AG08395 (cell line): ENCODE measurements at places on chromosomes 11 and 22.

DNA sequence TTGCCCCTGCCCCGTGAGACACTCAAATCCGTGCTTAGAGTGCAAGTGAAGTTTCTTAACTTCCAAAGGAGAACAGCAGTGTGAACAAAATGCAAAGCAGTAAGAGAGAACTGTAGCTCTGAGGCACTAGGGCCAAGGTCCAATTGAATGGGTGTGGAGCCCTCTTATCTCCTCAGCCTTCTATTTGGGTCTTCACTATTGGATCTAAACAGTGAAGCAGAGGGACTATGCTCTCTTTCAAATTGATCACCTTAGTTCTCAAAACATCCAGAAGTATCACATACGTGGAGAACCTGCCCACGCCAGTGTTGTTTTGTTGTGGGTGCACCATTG, 49.6 kb downstream of the C22orf31 start:
- DNase-seq: no peak

GRCh38 chr11:121473064-121473777, 20.5 kb upstream of the SORL1-AS1 start:
- DNase-seq: peak; percentile 35

- no peak for DNase-seq
Measured at GRCh38 chr11:36123336-36124101, 165.7 kb downstream of the COMMD9 start.

DNA sequence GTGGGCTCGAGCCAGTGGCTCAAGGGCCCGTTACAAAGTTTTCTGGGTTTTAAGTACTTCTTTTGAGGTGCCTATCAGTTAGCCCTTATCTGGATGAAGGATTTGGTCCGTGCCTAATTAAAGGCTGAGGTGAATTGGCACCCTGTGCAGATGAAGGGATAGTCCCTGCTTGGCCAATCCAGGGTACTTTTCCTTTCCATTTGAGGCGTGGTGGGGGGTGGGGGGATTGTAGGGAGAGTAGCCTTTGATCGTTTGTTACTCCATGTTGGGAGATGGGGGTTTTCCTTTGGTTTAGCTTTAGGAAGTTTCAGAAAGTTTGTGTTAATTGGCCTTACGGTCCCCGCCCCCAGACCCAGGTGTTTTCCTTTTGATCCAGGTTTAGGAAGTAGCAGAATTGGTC, 170.8 kb downstream of the DDX10 start:
- DNase-seq: no peak

- no peak for DNase-seq
Measured at GRCh38 chr11:18790883-18791206, 753 bp downstream of the PTPN5 start.

DNA sequence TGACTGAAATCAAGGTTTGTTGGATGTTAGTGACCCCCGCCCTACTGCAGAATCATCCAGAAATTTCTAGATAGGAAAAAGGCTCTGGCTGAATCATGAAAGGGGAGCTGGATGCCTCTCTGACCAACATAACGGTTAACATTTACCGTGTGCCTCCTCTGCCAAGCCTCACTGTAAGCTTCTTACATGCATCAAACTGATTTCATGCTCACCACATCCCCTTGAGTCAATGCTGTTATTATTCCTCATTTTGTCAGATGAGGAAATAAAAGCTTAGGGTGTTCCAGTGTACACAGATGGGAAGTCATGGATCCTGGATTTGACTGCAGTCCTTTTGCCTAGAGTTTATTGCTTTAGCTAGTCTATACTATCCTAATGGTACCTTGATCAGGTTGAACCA, 5.9 kb upstream of the HMOX1 start:
- peak; percentile 20 for DNase-seq

DNA sequence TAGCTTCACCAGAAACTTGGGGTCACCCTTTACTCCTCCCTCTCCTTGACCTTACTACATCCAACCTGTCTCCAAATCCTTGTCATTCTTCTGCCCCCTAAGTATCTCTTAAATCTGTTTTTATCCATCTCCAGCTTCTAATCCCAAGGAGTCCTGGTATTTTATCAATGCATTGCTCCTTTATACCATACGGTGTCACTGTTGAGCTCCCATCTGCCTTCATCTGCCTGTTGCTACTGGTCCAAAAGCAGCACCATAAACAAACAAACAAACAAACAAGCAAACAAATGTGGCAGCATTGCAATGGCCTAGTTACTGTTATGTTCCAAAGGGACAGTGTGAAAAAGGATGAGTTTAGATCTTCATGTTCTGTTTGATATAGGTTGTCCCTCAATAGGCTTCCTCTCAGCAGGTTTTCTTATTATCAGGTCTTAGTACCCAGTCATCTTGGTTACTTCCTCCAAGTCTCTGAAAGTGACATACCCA, 34.2 kb downstream of the DNHD1 start:
- peak; percentile 79 for DNase-seq

- no peak for DNase-seq
Measured at GRCh38 chr11:18540207-18541009, 13.7 kb upstream of the TSG101 start.

- DNase-seq: no peak
Measured at GRCh38 chr11:111423250-111423615, 44.2 kb upstream of the POU2AF1 start.

DNA sequence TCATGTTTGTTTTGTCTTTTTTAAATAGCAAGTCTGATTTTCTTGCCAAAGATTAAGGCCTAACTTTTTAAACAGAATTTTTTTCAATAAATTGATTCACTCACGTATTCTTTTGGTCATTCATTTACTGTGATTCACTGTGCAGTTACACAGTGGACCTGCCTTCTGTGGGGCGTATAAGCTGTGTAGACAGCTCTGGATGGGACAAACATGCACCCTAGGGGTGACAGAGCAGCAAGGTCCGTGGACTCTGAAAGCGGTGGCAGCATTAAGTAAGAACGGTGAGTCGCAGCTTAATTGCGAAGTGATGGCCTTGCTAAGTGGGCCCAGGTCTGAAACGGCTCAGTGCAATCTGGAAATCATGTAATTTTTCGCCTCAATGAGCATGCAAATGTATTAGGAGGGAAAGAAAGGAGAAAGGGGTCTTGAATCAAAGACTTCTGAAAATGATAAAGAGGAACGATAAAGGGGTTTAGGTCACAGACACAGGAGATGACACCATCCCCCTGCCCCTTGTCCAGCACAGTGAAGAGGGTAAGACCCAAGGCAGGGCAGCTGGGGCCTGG, 113.1 kb downstream of the SPATA19 start:
- no peak for DNase-seq

GRCh38 chr11:105989124-105989523, 32.9 kb downstream of the MSANTD4 start:
- no peak for DNase-seq

- peak; percentile 49 for DNase-seq
Measured at GRCh38 chr11:11425806-11426205, 72.8 kb upstream of the CSNK2A3 start.

DNA sequence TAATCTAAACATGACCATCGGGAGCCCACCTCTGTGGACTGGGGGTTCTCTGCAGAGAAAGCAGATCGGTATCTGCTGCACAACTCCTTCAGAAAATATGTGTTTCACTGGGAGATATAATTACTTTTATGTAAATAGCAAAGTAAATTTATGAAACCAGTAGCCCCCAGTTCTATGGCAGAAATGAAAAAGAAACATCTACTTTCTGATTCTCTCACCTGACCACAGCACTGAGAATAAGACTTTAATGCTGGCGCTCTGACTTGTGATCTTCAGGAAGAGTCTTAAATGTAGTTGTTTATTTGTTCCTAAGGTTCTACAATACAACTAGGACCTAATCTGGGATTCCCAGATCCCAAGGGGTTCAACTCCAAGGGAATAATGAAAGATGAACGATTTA, 518.0 kb downstream of the DLG2 start:
- DNase-seq: no peak

GRCh38 chr11:16468735-16469453, 112.5 kb upstream of the SOX6 start:
- no peak for DNase-seq

DNA sequence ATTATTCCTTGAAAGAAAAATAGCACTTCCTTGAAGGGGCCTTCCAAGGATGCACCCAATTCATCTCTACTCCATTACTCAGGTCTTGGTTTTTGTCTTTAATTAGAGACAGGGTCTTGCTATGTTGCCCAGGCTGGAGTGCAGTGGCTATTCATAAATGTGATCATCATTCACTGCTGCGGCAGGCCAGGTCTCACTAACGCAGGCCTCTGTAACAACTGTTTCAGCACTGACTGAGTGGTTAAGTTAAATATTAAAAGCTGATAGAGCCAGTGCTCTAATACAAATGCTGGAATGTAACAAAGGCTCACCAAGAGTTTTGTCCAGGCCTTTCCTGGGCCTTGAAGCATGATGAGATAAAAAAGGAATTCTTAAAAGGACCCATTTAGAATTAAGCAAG, 61.4 kb upstream of the GNAZ start:
- DNase-seq: no peak

DNA sequence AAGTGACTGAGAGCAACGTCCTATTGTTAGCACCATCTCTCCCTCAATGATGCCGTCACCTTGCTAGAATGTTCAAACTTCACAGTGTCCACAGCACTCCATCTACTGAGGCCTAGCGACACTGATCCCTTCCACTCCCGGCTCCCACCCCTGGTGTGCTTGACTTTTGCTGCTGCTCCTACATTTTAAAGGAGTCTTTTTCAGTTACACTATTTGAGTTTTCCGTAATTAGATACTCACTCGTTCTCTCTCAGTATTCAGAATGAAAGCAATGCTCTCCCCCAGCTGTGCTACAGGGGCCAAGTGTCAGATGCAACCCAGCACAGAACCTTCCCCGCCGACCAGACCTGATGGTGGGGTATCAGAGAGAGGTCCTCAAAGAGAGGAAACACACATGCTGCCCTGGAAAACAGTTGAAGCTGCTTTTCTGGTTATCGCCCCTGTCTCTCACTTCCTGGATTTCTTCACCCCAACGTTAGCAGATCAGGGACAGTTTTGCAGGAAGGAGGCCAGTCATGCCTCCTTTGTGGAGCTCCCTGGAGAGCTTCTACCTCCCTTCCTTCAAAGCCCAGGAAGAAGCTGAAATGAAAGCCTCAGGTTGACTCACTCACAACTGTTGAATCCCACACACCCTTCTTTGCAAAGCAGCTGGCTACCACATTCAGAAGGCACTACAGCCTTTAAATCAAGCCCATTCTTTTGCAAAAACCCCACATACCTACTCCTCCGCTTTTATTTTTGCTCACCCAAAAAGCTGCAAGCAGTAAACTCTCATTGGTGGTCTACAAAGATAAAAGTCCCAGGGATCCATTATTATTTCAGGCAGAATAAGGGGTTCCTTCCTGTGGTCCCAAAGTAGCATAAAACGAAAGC, 23.5 kb downstream of the LARGE1 start:
- peak; percentile 54 for DNase-seq

DNA sequence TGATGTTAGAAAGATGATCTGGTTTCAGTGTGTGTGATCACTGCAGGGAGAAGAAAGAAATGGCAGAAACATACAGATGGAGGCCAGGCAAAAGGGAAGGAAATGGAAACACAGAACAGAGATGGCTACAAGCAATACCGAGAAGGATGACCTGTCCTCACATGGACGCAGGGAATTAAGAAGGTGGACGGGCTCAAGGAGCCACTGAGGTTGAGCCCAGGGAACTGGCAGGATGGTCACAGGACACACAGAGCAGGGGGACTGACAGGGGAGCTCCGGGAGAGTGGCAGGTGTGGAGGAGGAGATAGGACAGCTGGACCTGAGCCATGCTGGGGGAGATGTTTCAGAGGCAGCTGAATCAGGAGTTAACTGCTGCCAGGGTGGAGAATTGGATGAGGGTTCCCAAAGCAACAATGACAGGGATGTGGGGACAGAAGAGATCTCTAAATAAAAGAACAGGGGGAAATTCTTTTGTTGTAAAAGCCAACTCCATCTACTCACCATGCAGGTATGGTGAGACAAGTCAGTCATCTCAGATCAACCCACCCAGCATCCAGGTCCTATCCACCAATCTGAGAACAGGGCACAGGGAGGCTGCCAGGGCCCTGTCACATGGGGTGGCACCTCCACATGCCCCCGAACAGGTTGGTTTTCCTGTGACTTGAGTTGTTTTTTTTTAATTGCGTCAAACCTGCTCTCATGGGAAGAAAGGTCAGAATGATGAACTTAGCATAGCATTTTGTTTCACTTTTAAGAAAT, 26.3 kb downstream of the KLHL22 start:
- no peak for DNase-seq

- DNase-seq: no peak
Measured at GRCh38 chr22:24230911-24231656, 13.8 kb downstream of the GGT5 start.

DNA sequence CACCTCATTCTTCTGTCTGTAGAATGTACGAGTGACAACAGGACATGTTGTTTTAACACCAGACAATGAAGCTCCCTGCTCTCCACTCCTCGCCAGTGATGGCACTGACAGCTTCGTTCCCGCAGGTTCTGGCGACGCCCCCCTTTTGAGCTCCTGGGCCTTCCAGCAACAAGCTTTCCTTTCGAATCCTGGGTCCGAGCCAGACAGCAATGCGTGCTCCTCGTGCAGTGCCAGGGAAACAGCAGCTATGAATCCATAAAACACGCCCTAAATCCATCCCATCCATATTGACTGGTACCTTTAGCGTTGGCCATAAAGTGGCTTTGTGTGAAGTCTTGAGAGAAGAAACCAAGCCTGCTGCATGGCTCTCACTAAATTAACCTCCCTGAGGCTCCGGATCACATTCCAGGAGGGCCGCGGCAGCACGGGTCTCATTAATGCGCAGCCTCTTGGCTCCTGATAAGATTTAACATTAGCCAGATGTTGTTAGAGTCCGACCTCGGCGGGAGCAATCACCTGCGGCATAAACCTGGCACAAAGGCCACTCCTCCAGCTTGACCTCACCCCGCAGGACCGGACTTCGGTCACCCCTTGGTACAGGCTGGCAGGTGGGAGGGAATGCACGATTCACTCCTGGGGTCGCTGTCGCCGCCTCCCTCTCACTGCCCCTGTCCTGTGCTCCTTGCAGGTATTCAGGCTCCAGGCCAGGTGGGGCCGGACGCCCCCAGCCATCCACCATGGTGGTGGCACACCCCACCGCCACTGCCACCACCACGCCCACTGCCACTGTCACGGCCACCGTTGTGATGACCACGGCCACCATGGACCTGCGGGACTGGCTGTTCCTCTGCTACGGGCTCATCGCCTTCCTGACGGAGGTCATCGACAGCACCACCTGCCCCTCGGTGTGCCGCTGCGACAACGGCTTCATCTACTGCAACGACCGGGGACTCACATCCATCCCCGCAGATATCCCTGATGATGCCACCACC, 50.1 kb downstream of the MACROD1 start:
- no peak for DNase-seq

- no peak for DNase-seq
Measured at GRCh38 chr22:45389546-45389945, 23.9 kb downstream of the SMC1B start.

DNA sequence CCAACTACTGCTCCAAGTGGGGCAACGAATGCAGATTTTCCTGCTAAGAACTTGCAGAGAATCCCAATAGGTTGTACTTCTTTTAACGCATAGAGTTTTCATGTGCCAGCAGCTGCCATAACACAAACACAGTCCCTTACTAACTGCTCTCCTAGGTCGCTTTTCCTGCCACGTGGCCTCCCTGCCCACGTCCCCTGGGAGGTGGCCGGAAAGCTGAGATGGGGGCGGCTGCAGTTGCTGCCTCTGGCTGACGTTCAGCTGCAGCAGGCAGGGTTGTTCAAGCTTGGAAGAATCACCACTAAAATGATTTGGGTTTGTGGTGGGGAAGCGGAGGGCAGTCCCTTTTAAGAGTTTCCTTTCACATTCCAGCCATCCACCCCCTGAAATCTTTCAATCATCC, 39.3 kb downstream of the ZNF202 start:
- no peak for DNase-seq
